RPMI7951 (cell line): ENCODE measurements at places on chromosomes 1 and 21. TPM values are rescaled to one million over a fixed set of nuclear protein-coding genes. Genes with fewer than 3 reads are reported as not detected.

DNA sequence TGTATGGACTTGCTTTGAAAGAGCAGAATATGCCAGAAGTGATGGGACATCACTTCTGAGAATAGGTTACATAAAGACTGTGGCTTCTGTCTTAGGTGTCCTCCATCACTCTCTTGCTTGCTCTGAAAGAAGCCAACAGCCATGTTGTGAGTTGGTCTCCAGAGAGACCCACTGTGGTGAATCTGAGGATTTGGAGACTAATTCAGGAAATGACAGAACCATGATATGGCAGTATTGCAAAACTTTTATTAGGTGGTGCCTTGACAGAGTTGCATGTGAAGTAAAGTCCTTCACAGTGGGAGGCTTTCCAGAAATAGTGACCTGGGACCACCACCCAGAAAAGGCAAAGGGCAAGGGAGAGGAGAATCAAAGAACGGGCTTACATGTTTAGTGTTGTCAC, 628.6 kb downstream of the KCNT2 start:
- no peak for DNase-seq

DNA sequence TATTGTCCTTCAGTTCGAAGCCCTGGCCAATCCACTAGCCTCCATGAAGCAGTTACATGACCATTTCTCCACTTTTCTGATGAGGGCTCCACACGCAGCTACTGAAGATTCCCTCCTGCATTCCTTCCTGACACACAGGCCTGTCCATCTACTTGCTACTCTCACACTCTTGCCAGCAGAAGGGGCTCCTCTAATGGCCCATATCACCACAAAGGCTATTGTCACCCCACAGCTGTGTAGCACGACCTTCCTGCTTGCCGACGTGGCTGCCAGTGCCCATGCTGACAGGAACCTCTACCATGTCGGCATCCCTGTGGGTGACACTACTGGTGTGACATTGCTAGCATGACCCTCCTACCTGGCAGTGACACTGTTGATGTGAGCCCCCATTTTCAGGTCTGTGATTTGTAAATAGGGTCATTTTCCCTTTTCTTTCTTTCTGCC, 1528.6 kb upstream of the TPTE start:
- peak; percentile 86 for DNase-seq

DNA sequence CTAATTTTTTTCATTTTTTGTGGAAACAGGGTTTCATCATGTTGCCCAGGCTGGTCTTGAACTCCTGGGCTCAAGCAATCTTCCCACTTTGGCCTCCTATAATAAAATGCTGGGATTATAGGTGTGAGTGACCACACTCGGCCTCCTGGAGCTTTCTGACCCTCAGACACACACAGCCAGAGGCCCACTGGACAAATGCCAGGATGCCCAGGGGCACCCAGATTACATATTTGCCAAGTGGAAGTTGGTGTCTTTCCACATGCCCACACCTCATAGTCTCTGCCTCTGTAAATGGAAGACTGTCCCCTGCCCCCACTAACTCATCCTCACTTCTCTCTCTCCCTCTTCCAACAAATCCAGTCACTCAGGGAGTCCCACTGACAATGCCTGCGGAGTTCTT, 63.4 kb upstream of the LRP8 start:
- no peak for DNase-seq

- DNase-seq = no peak
Measured at GRCh38 chr1:90768826-90769225, 51.7 kb upstream of the BARHL2 start.

The OR2T29 gene
- total RNA-seq = not detected in 2 replicates

DNA sequence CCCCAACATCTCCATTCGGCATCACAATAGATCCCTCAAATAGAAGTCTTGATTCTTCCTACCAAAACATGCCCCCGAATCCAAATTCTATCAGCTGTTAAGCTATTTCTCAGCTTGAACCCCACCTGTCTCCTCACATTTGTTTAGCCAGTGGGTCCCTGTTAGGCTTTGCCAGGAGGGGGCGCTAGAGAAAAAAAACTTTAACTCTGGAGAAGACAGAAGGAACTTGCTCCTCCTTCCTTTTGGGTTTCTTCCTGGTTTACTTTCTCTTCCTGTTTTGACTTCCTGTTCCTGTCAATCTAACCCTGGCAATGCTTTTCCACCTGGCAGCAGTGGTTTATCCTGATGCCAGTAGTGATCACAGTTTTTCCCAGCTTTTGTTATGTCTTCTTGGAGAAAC, 95.6 kb upstream of the KCNK1 start:
- peak; percentile 13 for DNase-seq

DNA sequence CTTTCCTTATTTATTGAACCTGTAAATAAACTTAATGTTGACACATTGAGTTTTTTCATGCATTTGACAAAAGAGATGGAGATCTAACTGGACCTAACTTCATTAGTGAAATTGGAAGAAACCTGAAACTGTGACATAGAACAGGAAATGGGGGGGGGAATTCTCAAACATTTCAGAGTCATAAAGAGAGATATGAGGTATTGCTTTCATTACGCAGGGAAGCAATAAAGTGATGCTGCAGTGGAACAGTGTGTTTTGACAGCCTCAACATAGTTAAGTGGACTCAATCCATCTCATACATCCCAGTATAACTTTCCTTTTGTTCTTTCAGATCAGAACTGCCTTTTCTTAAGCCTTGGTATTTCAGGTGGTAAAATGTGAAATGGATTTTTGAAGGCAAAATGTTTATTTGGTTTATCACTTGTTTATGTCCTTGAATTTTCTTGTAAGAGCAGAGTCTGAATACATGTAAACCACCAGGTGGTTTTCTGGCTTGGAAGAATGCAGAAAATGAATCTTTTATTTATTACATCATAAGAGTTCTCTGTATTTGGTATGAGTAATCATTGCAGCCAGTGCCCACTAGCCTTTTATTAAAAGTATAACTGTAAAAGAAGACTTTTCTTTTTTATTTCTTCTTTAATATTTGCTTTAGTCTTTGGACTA, 132.5 kb downstream of the ZNF326 start:
- no peak for DNase-seq

GRCh38 chr1:118116401-118116800, 68.6 kb downstream of the SPAG17 start:
- no peak for DNase-seq

The LPAR3 gene
- total RNA-seq = 0.72 and 1.3 TPM in 2 replicates

GRCh38 chr1:172843444-172843843, 184.5 kb downstream of the FASLG start:
- DNase-seq = no peak
